ENCODE measurements at places on chromosomes 2 and 18.

DNA sequence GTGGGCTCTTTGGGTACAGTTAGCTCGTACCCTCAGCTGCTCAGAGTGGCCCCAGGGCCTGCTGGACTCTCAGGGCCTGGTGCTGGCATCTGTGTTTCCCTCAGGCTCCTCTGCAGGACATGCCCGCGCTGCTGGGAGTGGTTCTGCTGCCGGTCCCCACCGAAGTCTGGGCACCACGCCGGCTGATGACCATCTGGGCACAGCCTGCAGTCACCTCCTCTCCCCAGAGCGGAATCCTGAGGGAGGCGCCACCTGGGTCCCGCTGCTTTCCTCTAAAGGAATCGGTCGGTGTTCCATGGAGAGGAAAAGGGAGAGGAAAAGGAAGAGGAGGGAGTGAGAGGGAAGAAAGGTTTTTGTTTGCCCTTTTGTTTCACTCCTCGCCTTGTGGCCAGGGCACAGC lies 43.6 kb downstream of the MC2R start:
- no peak for DNase-seq

GRCh38 chr2:132038179-132038882 lies 123.4 kb downstream of the ANKRD30BL start:
- no peak for DNase-seq

DNA sequence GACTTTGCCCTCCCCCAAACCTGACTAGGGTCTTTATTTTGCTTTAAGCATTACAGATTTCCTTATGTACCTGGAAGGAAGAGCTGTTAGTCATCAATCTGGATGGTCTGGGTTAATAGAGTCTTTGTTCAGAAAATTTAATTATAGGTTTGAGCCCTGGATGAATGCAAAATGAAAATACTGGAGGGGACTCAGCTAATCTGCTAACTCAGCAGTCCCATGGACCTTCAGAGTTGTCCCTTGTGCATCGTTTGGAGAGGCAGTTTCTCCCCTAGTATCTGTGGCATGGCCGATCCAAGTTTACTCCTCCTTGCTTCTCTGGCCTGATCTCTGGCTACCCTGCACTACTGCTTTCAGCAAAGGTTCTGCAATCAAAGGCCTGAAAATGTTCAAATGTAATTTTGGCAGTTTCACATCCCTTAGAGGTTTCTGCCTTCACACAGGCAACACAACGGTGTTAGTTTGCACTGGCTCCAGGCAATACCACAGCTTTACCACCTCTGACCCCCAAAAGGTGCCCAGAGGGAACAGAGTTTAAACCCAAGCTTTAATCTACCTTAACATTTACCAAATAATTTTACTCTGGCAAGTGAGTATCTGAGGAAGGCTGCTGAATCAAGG lies 134.3 kb downstream of the THADA start:
- no peak for DNase-seq

- DNase-seq, result no peak
Measured at GRCh38 chr2:8334866-8335325, 347.0 kb upstream of the ID2 start.
